ENCODE measurements at places on chromosomes 3 and 15. TPM values are rescaled to one million over a fixed set of nuclear protein-coding genes. Genes with fewer than 3 reads are reported as not detected.

MAPKBP1 gene
- polyA plus RNA-seq: 10.3 TPM

- no peak for DNase-seq
Observed at GRCh38 chr3:196537319-196537984, 22.3 kb upstream of the SMCO1 start.

DNA sequence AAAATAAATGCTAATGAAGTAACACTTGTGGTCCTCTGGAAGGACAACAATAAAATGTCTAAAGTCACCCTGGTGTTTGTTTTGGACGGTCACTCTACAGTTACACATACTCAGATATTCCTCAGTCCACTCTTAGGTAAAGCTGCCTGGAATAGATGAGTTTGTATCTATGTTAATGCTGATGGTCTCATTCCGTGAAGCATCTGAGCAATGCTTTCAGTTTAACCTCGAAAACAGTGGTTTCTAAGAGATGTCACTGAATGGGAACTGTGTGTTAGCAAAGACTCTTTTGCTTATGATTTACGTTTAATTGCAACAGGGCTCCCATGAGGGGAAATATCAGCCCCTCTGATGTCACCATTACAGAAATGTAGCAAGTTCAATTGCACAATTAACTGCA is 49.1 kb downstream of the FBN1 start:
- no peak for DNase-seq

- no peak for DNase-seq
Observed at GRCh38 chr15:74777769-74778598, 3.9 kb upstream of the CSK start.

- DNase-seq: no peak
Observed at GRCh38 chr3:36842275-36842674, 77.9 kb upstream of the DCLK3 start.

EBLN2 gene
- polyA plus RNA-seq: 3.2 TPM

GRCh38 chr15:65028921-65029735 is at the start of gene MTFMT:
TSS of gene MTFMT (minus strand) at chr15:65029639. CDS start at chr15:65029613, 26 bp downstream.
- DNase-seq: no peak

DNA sequence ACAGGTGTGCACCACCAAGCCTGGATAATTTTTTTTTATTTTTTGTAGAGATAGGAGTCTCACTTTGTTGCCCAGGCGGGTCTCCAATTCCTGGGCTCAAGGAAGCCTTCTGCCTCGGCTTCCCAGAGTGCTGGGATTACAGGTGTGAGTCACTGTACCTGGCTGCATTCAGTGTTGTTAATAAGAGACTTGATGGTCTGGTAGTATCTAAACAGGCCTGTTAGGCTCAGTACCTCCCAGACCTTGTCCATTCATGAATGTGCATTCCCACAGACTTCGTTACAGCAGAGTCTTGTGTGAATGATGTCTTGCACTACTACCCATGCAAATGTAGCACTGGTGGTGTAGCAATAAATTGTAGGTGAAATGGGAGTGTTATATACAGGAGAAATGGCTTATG is 17.7 kb downstream of the CMTM8 start:
- DNase-seq: no peak

CD200 gene
- 3.4 TPM for polyA plus RNA-seq

CCR2 gene
- polyA plus RNA-seq: not detected

- DNase-seq: no peak
Observed at GRCh38 chr3:45306406-45307008, 80.4 kb upstream of the TMEM158 start.

DNA sequence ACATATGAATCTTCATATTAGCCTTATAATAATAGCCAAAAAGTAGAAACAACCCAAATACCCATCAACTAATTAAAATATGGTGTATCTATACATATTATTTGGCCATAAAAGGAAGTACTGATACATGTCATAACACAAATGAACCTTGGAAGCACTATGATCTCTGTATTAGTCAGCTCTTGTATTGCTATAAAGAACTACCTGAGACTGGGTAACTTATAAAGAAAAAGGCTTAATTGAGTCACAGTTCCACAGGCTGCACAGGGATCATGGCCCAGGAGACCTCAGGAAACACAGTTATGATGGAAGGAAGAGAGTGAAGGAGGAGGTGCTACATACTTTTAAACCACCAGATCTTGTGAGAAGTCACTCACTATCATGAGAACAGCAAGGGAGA is 16.0 kb upstream of the CCR2 start:
- no peak for DNase-seq

Measured in AG04450 (cell line).